ENCODE measurements at places on chromosomes 3 and 15.

- DNase-seq: no peak
Measured at GRCh38 chr3:26198609-26199008, 408.7 kb downstream of the OXSM start.

- DNase-seq: no peak
Measured at GRCh38 chr3:167575000-167575600, 78.6 kb downstream of the WDR49 start.

- no peak for DNase-seq
Measured at GRCh38 chr3:175356899-175357324, 497.8 kb downstream of the NAALADL2 start.

GRCh38 chr15:69172847-69173246 lies 12.4 kb downstream of the GLCE start:
- no peak for DNase-seq

GRCh38 chr15:49155834-49156627 lies 632 bp upstream of the COPS2 start:
- no peak for DNase-seq

DNA sequence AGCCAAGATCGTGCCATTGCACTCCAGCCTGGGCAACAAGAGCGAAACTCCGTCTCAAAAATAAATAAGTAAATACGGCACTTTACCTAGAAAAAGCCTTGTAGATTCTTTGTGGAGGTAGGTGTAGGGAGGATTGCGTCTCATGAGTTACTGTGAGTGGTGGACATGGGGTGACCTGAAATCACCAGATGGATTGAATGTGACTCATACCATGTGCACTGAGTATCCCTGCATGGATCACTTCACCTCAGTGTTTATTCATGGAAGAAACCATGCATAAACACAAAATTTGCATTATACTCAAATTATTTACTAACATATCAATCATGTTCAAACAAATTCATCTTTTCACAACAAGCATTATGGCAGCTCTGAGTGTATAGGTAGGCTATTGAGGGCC lies 55.9 kb downstream of the MRPS25 start:
- no peak for DNase-seq

GRCh38 chr15:70830615-70831014 lies 23.3 kb downstream of the LARP6 start:
- DNase-seq: no peak

DNA sequence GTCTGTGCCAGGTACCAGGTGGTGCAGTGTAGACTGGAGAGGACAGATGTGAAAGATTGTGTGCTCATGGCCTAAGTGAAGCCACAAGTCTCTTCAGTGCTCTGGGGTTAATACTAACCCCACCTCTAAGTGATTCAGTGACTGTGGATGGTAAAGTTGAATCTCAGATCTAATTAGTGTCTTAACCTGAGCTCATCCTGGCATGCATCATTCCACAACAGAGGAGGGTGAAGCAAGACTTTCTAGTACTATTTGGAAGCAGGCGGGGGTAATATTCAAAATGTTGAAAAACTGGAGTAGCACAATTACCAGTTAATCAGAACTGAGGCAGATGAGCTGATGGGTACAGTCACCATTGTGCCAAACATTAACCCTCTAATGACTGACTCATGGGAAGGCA lies 2.8 kb upstream of the MESD start:
- DNase-seq: no peak

GRCh38 chr3:12705981-12706380 lies 42.1 kb upstream of the RAF1 start:
- no peak for DNase-seq

DNA sequence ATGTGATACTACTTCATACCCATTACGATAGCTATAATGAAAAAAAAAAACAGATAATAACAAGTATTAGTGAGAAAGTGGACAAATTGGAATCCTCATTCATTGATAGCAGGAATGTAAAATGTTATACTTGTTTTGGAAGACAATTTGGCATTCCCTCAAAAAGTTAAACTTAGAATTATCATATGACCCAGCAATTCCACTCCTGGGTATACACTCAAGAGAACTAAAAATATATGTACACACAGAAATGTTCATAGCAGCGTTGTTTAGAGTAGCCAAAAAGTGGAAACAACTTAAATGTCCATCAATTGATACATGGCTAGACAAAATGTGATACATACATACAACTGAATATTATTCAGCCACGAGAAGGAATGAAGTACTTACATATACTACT lies 69.9 kb downstream of the PRICKLE2 start:
- DNase-seq: no peak

GRCh38 chr3:43024181-43024885 lies 45.2 kb downstream of the GASK1A start:
- no peak for DNase-seq

DNA sequence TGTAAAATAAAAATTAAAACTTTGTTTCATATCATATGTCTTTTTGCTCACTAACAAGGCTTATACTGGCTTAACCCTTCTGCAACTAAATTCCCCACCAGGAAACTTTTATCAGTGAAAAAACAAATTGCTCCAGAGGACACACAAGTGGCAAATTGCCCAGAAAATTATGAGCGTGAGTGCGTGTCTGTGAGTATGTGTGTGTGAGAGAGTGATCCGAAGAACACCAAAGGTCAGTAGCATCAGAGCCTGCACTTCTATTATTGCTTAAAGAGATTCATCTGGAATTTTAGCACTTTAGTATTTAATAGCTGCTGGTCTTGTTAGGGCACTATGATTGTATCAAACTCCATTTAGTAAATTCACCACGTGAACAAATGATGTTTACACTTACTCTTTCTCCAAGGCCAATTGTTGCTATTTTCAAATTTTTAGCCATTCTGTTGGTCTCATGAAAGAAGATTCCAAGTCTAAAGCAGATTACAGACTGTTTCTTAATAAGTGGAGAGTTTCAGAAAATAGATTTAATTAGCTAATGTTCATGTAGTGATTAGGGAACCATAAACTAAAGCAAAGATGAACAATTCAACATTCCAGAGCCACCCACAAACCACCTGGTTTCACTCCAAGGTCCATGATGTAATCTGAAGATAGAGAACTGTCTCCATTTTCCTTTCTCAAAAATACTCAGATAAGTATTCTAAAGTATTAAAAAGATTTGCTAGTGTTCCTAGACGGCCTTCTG lies 91.1 kb upstream of the IL12A start:
- DNase-seq: no peak

GRCh38 chr3:195911946-195912270 lies 3.6 kb upstream of the TNK2 start:
- DNase-seq: no peak

DNA sequence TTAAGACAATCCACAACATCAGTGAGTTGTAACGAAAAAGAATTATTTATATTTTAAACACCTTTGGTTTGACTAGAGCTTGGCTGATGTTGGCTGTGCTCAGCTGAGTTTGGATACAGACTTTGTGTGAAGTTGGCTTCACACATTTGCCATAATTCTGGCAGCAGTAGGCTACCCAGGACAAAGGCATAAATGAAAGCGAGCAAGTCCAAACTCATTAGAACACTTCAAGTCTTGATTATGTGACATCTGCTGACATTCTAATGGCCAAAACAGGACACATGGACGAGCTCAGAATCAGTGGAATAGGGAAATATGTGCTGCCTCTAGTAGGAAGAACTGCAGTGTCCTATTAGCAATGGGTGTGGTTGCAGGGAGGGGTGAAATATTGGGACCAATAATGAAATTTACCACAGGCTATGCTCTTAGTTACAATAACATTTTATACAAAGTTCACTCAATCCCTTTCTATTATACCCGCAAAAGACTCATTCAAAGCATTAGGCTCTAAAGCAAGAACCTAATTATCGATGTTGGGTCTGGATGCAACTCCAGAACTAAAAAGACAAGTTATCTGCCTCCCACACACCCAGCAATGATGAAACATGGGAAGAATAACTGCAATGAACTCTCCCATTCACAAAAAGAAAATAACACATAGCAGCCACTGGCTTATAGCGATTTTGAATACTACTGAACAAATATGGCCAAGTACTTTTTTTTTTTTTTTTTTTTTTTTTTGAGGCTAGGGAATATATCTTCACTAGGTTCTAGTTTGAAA lies 493.9 kb upstream of the RASGRP1 start:
- no peak for DNase-seq

DNA sequence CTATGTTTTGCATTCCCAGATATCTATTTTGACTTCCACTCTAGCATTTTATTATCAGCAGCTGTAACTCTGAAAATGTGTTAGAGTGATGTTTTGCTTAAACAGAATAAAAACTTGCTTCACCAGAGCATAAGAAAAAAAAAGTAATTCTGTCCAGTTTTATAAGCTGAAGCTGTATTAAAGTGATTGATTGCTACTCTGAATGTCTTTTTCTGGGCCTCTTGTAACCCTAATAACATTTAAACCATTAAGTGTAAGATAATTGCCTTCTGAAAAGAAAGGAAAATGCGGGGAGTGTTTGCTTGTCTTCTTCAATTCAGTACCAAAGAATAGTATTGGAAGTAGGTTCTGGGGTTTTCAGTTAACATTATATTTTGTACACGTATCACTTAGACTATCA lies 57.9 kb upstream of the UBE2E1 start:
- DNase-seq: no peak

- no peak for DNase-seq
Measured at GRCh38 chr3:112303764-112304325, 9.8 kb upstream of the SLC9C1 start.

DNA sequence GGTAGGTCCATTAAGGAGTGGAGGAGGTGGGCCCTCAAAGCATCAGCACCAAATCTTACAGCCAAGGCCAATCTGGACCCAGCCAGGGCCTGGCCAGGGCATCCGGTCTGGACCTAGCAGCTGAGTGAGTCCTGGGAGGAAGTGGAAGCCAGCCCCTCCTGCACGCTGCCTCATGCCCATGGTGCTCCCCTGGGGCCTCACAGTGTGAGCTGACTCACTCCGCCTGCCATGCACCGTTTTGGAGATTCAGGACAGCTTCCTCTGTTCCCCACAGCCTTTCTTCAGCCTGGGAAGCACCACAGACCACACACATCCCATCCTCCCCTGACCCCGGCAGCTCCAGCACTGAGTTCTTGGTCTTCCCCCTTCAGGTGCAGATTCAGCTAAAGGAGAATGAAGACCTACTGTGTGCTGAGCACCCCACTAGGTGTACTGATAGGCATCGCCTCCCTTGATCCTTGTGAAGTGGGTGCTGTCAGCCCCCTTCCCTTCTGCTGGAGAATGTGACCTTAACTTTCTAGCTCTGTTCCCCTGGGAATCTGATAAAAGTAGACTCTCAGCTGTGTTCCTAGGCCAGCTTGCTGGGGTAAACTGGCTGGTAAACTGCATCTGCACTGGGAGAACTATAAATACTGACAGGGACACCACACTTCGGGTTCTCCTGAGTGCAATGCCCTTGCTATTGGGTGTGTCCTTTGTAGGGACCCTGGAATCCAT lies 36.8 kb upstream of the SEC13 start:
- DNase-seq: no peak

- no peak for DNase-seq
Measured at GRCh38 chr15:74528876-74529275, 12.1 kb upstream of the ARID3B start.

GRCh38 chr3:141366285-141367037 lies 1.8 kb upstream of the ZBTB38 start:
- no peak for DNase-seq

GRCh38 chr3:132593241-132593946 lies 3.7 kb upstream of the ACKR4 start:
- DNase-seq: no peak

- no peak for DNase-seq
Measured at GRCh38 chr15:72902245-72902918, 118.8 kb upstream of the ADPGK start.

- DNase-seq: no peak
Measured at GRCh38 chr15:83422541-83422940, 24.6 kb upstream of the SH3GL3 start.

DNA sequence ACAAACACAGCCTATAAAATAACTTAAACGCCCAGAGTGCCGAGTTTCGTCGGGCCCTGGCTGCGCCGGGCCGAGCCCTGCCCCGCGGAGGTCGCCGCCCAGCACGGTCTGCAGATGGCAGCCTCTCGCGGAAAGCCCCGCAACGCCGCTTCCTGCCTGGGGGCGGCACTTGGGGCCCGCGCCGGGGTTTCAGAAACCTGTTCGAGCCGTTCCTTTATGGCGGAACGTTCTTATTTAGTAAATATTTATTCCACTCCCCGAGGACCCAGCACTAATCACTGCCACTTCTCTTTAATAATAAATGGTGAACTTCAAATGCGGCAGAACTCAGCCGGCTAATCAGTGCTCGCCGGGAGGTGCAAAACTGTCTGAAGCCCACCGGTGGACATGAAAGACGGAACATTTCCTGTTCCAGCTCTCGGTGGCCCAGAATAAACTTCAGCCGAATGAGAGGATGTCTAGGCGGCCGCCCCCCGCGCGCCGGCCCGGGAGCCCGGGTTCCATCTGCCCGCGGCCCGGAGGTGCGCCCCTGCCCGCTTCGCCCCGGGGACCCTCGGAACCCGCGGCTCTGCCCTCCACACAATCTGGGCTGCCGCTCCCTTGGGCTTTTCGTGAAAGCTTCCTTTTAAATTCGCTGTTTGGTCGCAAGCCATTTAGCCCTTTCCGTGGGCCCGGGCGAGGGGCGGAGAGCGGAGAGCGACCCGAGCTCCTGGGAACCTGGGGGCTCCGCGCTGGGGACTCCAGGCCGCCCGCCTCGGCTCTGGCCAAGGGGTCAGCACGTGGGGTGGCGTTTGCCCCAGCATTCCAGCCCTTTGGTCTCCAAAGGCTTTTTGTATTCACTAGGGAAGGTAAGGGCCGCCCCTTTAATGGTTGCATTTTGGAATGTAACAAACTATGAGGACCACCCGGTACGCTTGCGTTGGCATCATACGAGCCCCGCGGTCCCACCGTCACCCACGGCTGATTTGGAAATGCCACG lies 110.8 kb upstream of the ATP11B start:
- DNase-seq: peak; percentile 22

DNA sequence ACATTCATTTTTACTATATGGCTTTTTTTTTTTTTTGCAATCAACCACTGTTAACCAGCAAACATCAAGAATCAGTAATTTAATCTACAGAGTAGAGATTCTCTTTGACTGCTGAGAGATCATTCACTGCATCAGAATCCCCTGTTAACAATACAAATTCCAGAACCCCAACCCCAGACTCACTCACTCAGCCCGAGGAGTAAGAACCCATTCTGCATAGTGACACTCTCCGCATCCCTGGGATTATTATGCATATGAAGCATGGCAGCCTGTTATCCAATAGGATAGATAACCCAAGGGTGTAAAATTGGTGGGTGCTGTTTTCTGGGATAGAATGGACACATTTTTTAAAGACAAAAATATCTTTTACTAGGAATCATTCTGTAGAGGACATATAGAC lies 76.3 kb upstream of the CCDC39 start:
- DNase-seq: no peak

- no peak for DNase-seq
Measured at GRCh38 chr15:40064231-40064894, 25.4 kb upstream of the SRP14 start.

GRCh38 chr3:71237672-71238071 lies 345.9 kb downstream of the FOXP1 start:
- no peak for DNase-seq
